ENCODE measurements at places on chromosomes 11 and 22. TPM values are rescaled to one million over a fixed set of nuclear protein-coding genes. Genes with fewer than 3 reads are reported as not detected.

GRCh38 chr11:117177534-117178209, 871 bp upstream of the SIDT2 start:
- no peak for DNase-seq

DNA sequence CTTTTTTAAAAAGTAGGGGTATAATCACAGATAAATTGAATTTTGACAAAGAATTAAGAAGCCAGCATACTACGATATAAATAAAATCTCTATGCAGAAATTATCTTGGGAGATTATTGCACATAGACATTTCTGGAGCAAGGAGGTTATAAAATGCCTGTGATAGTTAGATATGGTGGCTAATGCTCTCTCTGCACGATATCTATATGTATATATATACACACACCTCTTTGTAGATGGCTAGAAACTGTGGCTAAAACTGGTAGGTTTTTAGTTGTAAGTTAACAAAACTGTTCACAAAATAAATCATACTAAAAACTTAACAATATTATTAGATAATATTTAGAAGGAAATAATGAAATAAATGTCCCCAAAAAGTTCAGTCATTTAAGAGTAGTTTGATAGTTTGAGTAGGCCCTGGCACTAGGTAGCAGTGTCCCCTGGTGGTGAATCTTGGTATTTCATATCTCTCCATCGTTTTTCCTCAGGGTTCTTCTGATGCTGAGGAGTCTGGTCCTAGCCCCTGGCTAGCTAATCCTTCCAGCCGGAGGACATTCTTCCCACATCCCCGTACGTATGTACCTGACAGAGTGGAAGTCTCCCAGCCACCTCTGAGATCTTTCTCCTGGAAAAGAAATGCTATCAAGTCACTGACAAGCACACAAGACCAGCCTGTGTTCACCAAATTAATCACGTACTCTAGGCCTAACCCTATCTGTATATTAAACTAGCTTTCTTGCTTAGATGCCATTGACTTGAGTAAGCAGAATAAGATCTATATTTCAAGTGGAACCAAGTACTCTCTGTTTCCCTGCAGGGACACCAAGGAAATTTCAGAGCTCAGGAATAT, 32.2 kb downstream of the ART5 start:
- peak; percentile 11 for DNase-seq

- DNase-seq, result no peak
Observed at GRCh38 chr11:87871056-87871455, 304.2 kb downstream of the RAB38 start.

GRCh38 chr11:96474263-96474662, 84.5 kb downstream of the JRKL start:
- no peak for DNase-seq

DNA sequence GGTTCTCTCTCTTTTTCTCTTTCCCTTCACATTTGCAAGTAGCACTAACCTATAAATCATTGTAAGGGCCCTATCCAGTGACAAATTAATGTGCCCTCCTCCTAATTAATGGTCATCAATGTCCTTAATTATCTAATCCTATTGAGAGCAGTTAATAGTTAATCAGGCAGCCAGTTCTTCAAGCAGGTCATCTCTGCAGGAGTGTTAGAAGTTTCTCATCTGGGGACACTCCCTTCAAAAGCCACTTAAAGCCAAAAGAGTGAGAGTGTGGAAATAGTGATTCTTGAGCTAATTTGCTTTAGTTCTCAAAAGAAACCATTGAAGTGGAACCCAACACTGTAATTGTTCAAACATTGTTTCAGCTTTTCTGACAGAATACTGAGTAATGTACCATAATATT, 141.6 kb downstream of the ELP4 start:
- DNase-seq, result no peak

DNA sequence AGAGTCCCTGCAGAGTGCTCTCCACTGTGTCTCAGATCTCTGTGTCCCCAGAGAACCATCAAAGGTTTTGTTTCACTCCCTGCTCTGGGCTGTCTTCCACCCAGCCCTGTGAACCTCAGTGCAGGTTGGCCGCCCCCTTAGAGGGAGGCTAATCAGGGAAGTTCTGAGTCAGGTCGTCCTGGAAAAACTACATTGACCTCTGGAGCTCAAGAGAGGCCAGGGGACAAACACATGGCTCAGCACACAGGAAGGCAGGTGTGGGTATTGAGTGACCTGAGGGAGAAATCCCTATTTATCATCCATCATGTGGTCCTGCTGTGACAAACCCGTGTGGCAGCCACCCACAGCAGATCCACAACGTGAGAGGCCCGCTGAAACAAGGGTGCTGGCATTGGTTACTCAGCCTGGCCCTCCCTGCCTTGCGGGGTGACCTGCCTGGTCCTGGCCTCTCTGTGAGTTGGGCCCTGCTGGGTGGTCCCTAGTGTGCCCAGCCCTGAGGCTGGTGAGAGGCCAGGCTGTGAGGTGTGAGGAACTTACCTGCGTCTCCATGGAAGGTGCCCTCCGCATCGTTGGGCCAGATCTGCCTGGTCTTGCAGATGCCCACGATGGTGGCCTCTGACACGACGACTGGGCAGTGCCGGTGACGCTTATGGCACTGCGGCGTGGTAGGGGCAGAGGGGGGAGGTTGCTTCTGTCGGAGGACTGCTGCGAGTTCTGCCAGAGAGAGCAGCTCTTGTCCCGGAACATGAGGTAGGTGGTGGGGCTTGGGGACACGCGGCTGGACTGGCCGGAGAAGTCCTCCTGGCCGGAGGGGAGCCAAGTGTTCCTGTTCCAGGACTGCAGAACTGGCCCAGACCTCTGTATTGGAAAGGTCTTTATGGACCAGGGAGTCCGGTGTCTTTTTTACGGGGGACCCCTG, 669 bp upstream of the BCR start:
- DNase-seq, result peak; percentile 53

GRCh38 chr11:21472261-21472660, 720.6 kb upstream of the ANO5 start:
- no peak for DNase-seq

DNA sequence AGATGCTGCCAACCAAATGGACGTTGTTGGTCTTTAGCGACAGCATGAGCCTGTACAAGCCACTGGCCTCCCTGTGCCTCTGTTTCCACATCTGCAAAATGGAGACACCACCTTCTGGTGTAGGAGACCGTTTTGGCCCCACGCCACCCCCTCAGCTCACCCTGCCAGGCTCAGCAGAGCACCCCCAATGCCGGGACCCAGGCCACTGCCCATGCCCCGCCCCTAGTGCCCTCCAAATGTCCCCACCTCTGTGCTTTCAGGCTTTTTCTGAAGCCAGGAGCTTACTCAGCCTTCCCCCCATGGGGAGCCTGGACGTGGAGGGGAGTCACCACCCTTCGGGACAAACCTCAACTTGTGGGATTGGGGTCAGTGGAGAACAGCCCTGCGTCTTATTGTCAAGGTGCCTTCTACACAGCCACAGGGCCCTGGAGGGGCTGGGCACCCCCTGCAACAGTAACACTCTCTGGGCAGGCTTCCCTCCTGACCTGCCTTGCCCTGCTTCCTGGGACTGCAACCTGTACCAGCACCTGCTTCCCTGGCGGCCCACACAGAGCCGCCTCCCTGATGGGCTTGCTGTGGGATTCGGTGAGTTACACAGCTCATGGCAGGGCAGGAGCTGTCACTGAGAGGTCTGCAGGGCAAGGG, 24.6 kb upstream of the RTL6 start:
- no peak for DNase-seq

DNA sequence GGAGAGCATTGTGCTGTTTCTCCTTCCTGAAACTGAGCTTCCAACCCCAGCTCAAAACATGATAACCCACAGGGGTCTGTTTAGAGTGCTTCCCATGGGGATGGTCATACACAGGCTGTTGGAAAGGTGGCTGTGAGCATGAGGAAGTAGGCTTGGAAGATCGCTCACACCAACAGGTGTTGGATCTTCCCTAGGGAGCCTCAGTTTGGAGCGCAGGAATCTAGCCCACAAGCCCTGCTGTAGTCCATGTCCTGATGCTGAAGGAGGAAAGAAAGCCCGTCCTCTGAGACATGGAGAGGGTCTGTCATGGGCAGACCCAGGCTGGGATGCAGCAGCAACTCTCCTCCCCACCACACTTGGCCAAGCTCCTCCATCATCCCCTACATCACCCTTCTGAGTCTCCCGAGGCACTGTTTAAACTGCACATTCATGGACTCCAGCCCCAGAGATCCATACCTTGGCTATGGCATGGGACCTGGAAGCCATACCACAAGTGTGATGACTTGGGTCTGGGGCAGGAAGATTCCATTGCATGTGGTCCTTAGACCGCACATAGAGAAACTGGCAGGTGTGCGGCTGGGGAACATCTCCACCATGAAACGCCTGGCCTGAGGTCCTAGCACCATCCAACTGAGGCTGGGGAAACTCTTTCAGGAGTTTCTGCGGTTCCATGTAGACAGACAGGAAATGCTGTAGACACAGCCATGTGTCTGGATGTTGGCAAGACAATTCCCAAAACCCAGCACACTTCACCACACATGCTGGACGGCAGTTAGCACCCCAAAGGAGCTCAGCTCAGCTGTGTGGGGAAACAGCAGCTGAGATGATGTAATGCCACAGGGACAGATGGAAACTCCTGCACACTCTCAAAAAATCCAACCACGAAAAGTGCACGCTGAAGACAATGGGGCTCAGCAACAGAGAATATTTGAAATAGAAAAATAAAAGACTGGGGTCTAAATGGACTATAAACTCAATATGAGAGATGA, 27.6 kb upstream of the TTC12 start:
- DNase-seq, result no peak

- peak; percentile 57 for DNase-seq
Observed at GRCh38 chr11:64609436-64610047, 18.5 kb downstream of the SLC22A12 start.

- peak; percentile 81 for DNase-seq
Observed at GRCh38 chr11:120102864-120103122, 35.1 kb downstream of the TRIM29 start.

Gene GNG3
- not detected for total RNA-seq

Gene KCNQ1OT1
- 0.49 TPM for total RNA-seq

Gene DTX4
- 0.55 TPM for total RNA-seq

Gene PKDREJ
- not detected for total RNA-seq

Gene FTH1
- 699 TPM for total RNA-seq

Gene SLC43A1
- total RNA-seq, result 15.1 TPM

Gene APOL6
- 0.03 TPM for total RNA-seq

Gene ELMOD1
- not detected for total RNA-seq

Gene OR4A16
- not detected for total RNA-seq

Gene CABP7
- total RNA-seq, result 1.5 TPM

Data from G401 (cell line).